ENCODE measurements at places on chromosomes 13 and 19.

GRCh38 chr19:42051166-42052115 is 18.6 kb downstream of the GRIK5 start:
- no peak for DNase-seq

DNA sequence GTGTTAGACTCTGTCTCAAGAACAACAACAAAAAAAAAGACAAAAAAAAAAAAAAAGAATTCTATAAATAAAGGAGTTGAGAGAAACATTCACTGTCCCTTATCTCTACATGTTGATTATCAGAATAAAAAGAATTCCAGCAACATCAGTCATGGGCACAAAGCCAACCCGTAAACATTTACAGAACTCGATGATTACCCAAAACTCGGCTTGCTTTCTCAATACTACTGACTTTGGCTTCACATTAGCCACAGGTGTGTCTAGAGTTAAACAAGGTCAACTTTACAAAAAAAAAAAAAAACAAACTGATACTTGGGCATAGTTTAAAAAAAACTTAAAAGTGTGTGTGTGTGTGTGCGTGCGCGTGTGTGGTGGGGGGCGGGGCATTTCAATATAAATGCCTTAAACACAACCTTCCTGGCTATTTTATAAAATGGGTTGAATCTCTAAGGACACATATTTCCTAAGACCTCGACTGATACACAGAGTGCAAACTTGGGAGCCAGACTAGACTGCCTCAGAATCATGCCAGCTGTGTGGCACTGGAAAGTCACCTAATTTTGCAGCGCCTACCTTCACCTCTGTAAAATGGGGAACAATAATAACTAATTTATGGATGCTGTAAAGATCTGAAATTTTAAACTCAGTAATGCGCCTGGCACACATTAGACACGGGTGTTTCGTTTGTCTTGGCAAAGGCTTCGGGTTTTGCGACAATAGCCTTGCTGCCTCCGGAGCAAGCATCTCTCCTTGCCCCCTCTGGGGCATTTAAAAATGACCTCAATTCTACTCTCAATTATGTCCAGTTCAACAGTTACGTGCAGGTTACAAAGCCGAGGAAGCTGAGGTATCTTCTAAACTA is 922 bp downstream of the EBPL start:
- DNase-seq = no peak

DNA sequence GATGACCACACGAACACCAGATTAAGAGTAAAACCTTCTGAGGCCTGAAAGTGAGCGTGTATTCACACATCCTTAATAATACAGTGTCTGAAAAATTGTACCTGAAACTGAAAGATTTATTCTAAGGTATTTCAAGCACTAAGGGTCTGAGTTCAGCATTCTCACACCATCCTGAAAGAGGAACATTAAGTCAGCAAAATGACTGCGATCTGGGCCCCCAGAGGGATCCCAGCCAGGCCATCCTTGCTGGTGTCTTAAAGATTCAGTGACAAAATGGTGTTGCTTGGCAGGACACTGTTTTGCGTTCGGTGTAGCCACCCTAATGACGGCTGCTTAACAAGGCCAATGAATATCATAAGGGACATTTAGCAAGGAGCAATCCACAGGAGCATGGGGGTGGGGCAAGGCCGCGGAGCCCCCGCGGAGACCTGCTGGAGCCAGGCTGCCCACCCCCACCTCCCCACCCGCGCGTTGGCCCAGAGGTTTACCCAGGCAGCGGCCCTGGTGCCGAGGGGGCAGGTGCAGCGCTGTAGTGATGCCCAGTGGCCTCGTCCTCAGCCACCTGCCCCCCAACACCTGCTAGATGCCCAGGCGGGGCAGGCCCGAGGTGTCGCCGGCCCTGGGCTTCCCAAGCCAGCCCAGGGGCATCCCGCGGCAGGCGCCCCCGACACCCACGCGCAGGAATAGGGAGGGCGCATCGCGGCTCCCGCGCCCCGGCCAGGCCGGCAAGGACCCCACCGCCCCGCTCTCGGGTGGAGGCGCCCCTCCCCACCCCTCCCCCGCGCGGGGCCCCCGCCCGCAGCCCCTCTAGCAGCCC is 742 bp downstream of the NALCN start:
- DNase-seq = no peak

DNA sequence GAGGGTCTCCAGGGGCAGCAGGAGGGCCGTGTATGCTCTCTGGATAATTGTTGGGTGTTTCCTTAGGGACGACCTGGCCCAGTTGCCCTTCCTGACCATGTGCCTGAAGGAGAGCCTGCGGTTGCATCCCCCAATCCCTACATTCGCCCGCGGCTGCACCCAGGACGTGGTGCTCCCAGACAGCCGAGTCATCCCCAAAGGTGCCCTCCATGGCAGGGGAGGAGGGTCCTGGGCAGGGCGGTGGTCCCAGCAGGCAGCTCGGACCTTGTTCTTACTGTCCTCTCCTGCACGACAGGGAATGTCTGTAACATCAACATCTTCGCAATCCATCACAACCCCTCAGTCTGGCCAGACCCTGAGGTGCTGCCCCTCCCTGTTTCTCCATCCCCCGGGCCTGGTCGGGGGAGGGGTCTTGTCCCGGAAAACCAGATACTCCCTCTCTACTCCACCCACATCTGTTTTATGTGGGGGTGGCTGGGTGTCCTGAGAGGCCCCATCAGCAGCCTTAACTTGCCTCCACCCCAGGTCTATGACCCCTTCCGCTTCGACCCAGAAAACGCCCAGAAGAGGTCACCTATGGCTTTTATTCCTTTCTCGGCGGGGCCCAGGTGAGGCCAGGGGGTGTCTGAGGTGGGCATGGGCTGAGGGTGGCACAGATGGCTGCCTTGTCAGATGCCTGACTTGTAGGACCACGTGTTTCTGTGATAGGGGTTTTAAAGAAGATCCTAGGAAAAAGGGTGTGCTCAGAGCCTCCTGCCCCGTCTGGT is 12.3 kb upstream of the CYP4F3 start:
- no peak for DNase-seq

GRCh38 chr13:25930653-25931052 is 121.2 kb downstream of the SHISA2 start:
- no peak for DNase-seq

DNA sequence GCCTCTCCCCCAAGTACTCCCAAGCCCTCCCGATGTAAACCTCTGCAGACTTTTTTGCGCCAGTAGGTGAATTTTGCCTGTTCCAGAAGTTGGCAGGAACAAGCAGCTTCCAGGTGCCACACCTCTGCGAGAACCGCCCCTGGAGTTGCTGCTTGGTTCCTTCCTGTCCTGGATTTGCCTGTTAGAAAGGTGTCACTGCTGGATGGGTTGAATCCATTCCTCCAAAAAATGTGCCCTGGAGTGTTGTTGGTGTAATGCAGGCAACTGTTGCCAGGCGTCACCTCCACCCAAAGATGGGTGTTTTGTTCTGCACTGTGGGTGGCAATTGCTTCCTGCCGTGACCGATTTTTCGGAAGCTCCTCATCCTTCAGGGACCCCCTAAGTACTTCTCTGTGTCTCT is 5.7 kb downstream of the PGPEP1 start:
- no peak for DNase-seq

- DNase-seq = no peak
Measured at GRCh38 chr13:28048768-28049167, 51.6 kb downstream of the FLT3 start.

DNA sequence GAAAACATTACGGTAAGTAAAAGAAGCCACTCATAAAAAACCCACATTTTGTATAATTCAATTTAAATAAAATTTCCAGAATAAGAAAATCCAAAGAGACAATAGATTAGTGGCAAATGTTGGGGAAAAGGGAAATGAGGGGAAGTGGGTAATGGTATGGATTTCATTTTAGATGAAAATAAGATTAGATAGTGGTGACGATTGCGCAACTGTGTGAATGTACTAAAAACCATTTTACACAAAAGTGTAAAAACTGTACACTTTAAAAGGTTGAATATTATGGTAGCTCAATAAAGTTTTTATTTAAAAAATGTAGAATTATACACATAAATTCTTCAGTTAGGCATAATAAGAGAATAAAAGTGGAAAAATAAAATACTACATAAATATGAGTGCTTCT is 3.7 kb downstream of the MBD3L1 start:
- DNase-seq = no peak

- no peak for DNase-seq
Measured at GRCh38 chr13:28094306-28094705, 6.1 kb downstream of the FLT3 start.

- no peak for DNase-seq
Measured at GRCh38 chr13:31320946-31321345, 121.2 kb downstream of the B3GLCT start.

DNA sequence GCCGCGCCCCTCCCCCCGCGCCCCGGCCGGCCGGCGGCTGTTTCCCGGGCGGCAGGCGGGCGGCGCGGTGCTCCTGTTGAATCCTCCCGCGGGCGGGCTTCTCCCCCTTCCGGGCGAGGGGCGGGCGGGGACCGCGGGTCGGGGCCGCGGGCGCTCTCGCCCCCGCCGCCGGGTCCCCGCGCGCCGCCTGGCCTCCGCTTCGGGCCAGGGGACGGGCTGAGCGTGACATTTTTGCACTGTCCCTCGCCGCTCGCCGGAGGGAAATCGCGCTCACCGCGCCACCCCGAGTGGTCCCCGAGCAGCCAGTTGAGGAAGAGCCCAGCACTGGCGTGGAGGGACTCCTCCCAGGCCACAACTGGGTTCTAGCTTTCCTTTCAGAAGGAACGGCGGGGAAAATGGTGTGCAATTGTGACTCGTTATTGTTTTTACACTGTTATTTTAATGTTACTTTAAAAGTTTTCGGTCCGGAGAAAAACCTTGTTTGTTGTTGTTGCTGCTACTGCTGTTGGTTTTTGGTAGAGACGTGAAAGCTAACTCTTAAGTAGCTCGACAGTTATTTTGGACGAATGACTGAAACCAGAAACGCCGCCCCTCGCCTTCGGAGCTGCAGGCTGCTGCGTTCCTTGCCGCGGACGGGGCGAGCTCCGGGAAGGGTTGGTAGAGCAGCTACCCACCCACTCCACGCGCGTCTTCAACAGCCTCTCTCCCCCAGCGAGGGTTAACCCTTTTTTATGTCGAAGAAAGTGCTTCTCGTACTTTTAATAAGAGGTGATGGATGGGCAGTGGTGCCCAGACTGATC is 959 bp downstream of the PDS5B start:
- peak; percentile 40 for DNase-seq

DNA sequence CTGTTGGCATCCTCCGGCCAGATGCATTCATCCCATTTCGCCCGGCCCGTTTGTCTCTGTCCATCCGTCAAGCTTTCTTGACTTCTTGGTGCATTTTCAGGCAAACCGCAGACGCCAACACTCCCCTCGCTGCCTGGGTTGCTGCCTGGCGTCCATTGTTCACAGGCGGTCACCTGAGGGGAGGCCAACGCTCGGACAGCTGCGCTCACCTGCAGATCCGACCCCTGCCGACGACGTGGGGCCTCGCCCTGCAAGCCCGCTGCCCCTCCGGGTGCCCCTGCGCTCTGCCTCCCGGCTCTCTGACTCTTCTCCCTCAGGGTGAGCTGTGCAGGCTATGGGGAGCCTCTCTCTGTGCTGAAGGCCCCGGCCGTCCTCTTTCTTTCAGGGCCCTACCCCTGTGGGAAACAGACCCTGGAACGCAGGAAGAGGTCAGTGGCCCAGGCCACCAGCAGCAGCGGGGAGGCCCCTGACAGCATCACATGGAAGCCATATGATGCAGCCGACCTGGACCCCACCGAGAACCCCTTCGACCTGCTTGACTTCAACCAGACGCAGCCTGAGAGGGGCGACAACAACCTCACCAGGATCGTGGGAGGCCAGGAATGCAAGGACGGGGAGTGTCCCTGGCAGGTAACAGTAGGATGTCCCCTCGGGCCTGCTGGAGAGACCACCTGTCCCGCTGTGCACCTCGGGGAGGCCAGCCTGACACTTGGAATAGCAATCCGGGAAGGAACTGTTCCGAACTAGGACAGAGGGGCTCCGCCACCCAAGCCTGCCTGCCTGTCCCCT is 14.8 kb upstream of the PROZ start:
- no peak for DNase-seq

GRCh38 chr13:76885203-76886004 is 801 bp downstream of the KCTD12 start:
- peak; percentile 37 for DNase-seq

- DNase-seq = no peak
Measured at GRCh38 chr19:48631225-48631624, 6.0 kb downstream of the DBP start.

DNA sequence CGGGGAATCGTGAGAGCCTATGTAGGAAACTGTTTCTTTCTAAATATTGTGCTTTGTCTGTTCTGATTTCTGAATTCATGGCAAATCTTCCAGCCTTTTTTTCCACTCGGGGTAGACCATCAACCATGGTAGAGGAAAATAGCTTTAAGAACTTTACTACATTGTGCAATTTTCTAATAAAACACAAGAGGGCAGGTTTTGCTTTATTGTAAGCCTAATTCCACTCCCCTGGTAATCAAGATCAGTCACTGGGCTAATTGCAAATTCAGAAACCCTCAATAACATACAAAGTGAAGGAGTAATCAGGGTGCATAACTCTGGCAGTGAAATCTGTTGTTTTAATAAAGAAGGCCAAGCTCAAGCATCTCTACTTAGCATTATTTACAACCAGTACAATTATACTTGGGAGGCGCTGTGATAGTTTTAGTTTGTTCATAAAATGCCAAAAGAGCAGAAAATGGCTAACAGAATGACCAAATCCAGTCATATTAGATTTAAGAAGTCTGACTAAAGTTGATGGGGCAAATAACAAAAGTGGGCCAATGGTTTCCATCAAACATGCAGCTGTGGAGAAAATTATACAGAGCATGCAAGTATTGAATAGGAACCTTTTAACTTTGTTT is 43.8 kb downstream of the DCT start:
- DNase-seq = no peak

- DNase-seq = no peak
Measured at GRCh38 chr13:39766464-39767158, 111.1 kb downstream of the COG6 start.

- no peak for DNase-seq
Measured at GRCh38 chr13:80361883-80362327, 21.0 kb upstream of the SPRY2 start.

- no peak for DNase-seq
Measured at GRCh38 chr13:43159026-43159461, 135.7 kb downstream of the DNAJC15 start.

DNA sequence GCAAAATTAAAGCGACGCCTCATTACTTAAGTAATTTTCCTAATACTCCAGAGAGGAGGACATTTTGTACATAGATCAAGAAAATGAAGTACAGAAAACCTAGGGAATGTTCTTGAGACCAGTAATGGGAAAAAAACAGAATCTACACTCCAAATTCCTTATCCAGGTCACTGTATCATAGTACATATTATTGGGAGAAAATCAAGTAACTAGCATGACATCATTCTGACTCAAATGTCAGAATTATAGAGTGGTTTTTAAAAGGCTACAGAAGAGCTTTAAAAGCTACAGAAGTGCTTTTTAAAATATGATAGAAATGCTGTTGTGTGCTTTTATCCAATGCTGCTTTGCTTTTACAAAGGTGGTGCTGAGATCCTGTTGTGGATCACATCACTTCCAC is 86.3 kb upstream of the SLC15A1 start:
- no peak for DNase-seq

GRCh38 chr19:33133438-33134031 is 1.6 kb downstream of the WDR88 start:
- no peak for DNase-seq

- DNase-seq = no peak
Measured at GRCh38 chr19:42421101-42421500, 6.1 kb downstream of the LIPE start.

- no peak for DNase-seq
Measured at GRCh38 chr13:85785205-85785604, 14.0 kb downstream of the SLITRK6 start.

GRCh38 chr19:53537521-53538377 is at the start of gene ZNF331:
ZNF331 (plus strand) TSS chr19:53538145; CDS start chr19:53569377, 31,232 bp downstream.
- peak; percentile 92 for DNase-seq

- DNase-seq = no peak
Measured at GRCh38 chr19:7832781-7833180, 2.8 kb downstream of the EVI5L start.

- DNase-seq = no peak
Measured at GRCh38 chr13:106660746-106661625, 93.0 kb upstream of the ARGLU1 start.

Data from T-cell (primary cell).